ENCODE measurements at places on chromosomes 16 and 17.

DNA sequence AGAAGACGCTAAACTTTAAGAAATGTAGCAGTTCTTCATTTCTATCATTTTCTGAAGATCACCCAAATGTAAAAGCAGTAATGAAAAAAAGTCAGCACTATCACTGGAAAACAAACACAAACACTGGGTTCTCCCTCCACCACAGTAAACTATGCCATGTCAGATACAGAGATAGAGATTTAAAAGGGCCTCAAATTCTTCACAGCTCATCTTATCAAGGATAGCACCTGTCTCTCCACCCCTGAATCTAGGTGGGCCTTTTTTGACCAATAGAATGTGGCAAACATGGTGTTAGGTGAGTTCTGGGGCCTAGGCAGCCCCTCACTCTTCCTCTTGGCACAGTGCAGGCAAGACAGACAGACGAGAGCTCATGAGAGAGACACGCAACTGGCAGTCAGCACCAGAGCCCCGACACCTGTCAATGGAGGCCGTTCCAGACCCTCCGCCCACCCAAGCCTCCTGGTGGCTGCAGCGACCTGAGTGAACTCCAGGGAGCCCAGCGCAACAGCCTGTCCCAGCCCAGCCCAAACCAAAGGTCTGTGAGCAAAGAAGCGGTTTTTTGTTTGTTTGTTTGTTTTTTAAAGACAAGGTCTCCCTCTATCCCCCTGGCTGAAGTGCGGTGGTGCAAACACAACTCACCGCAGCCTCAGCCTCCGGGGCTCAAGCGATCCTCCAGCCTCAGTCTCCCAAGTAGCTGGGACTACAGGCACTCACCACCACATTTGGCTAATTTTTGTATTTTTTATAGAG, 79.8 kb downstream of the TBC1D16 start:
- no peak for DNase-seq

DNA sequence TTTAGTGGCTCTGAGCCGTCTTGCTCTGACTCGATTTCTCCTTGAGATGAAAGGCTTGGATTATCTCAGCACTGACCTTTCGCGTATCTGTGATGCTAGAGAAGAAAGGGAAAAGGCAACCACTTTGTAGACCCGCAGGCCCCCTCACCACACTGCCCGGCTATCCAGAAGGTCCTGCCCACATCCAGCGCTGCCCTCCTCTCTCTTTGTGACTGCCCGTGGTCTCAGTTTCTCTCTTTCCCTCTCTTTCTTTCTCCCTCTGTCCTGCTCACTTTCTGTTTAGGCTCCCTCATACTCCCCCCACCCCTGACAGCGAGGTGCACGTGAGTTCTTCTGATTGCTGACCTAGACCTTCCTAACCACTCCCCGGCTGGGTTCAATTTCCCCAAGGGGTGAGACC, 12.8 kb upstream of the TBX21 start:
- peak; percentile 30 for DNase-seq

GRCh38 chr16:75379911-75380847, 53.1 kb downstream of the CFDP1 start:
- peak; percentile 53 for DNase-seq

DNA sequence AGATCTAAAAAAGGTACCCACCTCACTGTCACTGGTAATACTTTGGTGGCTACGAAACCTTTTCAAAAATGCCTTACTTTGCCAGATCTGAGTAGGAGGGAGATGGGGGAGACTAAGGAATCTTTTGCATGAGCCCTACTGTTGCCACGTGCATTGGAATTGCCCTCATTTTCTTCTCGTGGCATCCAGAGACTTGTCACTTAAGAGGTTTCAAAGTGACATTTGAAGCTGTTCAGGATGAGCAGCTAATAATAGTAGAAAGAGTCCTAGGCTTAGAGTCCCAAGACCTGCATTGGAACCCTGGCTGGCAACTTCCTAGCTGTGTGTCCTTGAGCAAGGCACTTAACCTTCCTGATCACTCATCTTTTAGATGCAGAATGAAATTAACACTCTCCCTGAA, 43.5 kb downstream of the GPRC5B start:
- no peak for DNase-seq

DNA sequence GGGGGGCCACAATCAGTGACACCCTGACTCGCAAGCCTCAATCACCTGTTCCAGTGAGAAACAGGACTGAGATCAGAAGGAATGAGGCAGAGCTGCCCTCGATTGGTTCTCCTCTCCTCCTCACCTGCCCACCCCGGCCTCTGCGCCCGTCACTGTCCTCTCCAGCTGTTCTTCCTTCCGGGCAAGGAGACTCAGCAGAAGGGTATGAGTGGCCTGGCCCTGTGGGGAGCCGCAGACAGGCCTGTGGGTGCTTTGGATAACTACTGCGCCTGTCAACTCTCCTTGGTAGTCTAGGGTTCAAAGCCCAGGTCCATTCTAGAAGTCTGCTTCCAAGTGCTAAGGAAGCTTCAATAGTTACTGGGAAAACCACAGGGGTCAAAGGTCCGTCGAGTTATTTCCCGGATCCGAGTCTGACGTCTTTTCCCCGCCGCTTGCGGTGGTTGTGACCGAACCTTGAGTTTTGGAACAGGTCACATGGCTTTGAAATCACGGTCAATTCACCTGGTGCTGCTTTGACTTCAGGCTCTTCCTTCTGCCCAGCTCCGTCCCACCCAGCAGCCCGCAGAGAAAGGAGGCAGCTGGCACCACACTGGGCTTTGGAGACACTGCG, 8.3 kb downstream of the CARD14 start:
- DNase-seq = no peak

DNA sequence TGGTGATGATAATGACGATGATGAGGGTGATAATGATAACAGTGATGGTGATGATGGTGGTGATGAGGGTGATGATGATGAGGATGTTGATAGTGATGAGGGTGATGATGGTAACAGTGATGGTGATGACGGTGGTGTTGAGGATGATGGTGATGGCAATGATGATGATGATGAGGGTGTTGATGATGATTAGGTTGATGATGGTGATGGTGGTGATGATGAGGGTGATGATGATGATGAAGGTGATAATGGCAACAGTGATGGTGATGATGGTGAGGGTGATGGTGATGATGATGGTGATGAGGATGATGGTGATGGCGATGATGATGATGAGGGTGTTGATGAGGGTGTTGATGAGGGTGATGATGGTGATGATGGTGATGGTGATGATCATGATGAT, 93.8 kb upstream of the ZNF469 start:
- no peak for DNase-seq

GRCh38 chr17:42844271-42844670, at the start of gene AOC2:
Gene AOC2, plus strand, starts transcription at chr17:42844580. Its CDS starts 47 bp downstream, at chr17:42844627.
- DNase-seq = no peak

DNA sequence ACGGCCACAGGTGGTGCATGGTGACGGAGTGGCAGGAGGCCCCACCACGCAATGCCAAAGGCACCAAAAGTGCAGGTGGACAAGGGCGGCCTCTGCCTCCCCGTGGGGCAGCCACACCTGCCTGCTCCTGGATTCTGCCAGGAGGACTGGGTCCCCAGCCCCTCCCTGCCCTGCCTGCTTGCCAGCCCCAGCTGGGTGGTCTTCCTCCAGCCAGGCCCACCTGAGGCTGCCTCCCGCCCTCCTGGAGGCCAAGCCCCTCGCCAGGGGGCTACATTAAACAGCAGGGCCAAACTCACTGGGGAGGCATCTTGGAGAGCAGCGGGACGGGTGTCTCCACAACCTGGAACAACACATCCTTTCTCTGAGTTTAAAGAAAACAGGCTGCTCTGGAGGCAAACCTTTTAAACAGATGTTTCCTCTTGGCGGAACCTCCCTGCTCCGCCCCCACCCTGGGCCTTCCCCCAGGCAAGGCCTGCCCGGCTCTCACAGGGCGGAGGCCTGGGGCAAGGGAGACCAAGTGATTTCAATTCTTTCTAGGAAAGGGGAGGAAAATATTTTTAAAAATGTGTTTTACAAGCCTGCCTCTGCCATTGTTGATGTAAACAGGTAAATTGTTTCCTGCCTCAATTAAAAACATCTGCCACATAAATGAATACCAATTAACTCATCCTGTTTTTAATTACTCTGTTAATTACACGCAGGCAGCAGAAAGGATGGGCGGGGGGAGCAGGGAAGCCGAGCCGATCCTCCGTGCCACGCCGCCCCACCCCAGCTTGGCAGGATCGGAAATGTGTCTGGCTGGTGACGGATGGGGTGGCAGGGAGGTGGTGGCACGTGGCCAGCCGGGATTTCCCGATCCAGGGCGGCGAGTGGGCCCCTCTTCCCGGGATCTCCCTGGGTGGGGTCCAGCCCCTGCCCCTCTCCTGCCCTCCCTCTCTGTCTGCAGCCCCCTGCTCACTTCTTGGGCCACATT, 54.4 kb upstream of the PABPN1L start:
- DNase-seq = peak; percentile 66

- no peak for DNase-seq
Observed at GRCh38 chr17:38867968-38868816, 1.7 kb upstream of the LASP1 start.

- no peak for DNase-seq
Observed at GRCh38 chr16:22285080-22285479, 12.1 kb upstream of the POLR3E start.

DNA sequence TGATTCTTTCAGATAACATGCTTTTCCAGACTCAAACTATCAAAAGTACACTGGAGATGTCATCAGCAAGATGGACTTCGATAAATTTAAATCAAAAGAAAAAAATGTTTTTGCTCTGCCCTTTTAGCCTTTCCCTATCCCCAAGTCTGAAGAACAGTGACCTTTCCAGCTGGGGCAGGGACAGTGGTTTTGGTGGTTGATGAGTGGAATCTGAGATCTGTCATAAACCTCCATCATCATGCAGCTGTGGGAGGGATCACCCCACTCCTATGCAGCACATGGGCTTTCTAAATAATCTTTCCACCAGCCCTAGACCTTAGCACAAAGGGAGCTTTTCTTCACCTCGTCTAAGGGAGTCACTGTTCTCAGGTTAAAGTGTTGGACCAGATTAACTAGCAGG, 869.5 kb upstream of the SOX9 start:
- no peak for DNase-seq

DNA sequence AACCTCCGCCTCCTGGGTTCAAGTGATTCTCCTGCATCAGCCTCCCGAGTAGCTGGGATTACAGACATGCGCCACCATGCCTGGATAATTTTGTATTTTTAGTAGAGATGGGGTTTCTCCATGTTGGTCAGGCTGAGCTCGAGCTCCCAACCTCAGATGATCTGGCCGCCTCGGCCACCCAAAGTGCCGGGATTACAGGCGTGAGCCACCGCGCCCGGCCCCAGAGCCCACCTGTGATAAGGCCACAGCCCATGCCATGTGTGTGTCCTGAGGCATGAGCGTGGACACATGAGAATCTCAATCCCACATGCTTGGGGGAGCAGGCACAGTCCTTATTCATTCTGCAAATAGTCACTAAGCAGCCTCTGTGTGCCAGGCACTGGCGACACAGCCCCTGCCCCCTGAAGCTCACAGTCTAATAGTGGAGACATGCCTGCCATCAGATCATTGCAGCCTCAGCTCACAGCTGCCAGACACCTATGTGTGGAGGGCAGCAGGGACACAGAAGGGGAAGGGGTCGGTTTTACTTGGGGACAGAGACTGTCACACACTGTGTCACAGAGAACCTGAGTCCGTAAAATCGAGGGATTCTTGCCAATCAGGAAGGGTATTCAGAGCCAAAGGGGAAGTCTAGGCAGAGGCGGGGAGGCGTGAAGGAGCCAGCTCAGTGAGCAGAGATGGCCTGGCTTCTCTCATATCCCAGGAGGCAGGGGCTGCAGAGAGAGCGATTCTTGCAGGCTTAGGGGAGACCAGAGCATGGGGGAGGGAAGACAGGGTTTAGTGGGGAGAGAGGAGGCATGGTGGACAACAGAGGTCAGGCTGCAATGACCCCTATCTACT, 9.4 kb upstream of the ABCC3 start:
- no peak for DNase-seq

- no peak for DNase-seq
Observed at GRCh38 chr16:56633535-56633934, 1.1 kb downstream of the MT1M start.

GRCh38 chr16:72246423-72246822, 74.5 kb upstream of the PMFBP1 start:
- no peak for DNase-seq

DNA sequence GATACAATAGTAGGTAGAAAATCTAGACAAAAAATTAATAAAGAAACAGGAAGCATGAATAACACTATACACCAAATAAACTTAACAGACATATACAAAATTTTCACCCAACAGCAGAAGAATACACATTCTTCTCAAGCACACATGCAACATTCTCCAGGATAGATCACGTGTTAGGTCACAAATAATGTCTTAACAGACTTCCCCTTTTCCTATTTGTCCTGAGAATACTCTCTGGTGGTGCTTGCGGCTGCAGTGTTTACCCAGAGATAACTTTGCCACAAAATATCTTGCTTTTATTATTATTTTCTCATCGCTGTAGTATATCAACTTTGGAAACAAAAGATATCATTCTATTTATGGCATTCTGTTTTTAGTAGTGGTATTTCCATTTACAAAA, 40.6 kb upstream of the ZNF267 start:
- no peak for DNase-seq

- no peak for DNase-seq
Observed at GRCh38 chr16:70715860-70716357, 30.1 kb upstream of the MTSS2 start.

GRCh38 chr16:30521873-30522641, 4.3 kb downstream of the ZNF768 start:
- DNase-seq = no peak

DNA sequence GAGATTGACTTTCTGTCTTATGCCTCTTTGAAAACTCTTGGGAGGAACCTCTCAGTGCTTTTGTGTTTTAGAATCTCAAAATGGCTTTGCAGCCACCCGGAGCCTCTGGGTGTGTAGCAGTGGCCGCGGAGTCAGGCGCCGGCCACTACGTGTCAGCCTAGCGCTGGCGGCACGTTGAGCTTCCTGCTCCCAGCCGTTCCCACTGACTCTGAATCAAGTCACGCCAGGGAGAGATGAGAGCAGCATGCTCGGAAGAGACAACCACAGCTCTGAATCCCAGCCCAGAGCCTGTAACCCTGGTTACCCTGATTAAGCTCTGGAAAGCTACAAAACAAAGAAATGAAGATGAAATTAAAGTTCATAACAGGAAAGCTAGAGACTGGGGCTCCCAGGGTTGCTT, 97.4 kb upstream of the CACNG5 start:
- DNase-seq = no peak

DNA sequence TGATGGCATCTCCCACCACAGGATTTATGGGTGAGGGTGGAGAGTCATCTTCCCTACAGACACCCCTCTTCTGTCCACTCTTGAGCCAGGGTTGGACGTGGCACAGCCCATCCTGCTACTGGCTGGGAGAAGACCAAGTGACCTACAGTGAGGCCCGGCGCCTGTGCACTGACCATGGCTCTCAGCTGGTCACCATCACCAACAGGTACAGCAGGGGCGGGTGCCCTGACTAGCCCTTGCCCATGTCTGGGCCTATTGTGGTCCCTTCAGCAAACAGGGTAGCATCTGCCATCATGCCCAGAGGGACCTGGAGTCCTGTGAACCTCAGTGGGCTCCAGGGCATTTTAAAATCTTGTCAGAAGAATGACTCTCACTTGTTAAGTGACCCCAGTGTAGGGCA, 48.2 kb downstream of the MRC2 start:
- no peak for DNase-seq
